RPMI8226 (cell line): ENCODE measurements at places on chromosomes 13 and 19.
A peak's percentile ranks its signal among the peaks of the same experiment; 100 is the strongest.

DNA sequence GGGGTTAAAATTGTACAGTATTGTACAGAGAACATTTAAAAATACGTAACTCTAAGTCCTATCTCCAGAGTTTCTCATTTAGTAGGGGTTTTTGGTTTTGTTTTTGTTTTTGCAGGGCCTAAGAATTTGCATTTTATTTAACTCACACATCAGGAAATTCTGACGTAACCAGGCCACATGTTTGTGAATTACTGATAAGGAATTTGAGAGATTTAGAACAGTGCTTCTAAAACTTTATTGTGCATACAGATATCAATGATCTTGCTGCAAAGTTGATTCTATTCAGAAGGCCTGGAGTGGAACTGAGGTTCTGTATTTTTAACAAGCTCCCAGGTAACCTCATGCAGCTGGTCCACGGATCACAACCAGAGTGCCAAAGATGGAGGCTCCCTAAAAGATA lies 49.3 kb downstream of the LIG4 start:
- no peak for DNase-seq

DNA sequence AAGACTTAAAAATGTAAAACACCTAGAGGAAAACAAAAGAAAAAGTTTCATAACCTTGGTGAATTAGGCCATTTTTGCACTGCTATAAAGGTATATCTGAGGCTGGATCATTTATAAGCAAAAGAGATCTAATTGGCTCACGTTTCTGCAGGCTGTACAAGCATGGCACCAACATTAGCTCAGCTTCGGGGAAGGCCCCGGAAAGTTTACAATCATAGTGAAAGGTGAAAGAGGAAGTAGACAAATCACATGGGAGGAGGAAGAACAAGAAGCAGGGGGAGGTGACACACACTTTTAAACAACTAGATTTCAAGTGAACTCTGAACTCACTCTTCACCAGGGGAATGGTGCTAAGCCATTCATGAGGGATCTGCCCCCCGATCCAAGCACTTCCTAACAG lies 1358.5 kb upstream of the PCDH9 start:
- peak; percentile 66 for DNase-seq

GRCh38 chr19:6059396-6059947 lies 50.8 kb downstream of the RFX2 start:
- no peak for DNase-seq

DNA sequence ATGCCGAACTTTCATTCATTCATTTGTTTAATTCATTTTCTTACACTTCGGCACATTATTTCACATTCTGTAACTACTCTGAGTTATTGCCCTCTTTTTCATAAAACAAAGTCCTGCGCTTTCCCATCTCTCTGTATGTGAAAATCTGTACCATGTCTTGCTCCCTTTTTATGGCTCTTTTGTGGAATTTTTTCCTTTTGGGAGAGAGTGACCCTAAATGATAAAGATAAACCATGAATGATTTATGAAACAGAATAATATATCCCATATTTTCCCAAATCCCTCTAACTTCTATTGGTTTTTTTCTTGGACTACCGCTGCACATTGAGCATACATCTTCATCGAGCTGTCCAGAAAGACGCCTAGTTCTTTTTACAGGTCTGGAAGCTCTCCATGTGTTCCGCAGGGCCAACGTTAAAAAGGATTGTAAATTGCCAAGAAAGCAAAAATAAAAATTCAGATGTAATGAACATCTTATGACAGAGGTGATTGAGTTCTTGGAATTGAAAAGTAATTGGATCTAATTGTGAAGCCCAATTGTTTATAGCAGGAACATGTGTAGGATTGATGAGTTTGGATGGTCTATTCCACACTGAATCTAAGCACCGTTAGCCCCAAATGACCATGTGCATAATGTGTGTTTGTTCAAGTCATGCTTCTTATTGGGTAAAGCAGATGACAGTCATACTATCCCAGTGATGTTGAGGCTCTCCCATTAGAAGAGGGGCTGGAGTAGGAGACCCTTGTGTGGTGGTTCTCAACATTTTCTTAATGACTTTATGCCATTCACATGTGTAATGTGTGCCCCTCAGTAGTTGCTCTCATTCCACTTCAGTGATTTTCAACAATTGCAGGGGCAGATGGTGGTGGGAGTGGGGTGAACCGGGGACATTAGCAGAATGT lies 378.9 kb downstream of the DLEU7 start:
- DNase-seq, result no peak

GRCh38 chr19:21604351-21604926 lies 99.0 kb downstream of the ZNF429 start:
- DNase-seq, result peak; percentile 21

DNA sequence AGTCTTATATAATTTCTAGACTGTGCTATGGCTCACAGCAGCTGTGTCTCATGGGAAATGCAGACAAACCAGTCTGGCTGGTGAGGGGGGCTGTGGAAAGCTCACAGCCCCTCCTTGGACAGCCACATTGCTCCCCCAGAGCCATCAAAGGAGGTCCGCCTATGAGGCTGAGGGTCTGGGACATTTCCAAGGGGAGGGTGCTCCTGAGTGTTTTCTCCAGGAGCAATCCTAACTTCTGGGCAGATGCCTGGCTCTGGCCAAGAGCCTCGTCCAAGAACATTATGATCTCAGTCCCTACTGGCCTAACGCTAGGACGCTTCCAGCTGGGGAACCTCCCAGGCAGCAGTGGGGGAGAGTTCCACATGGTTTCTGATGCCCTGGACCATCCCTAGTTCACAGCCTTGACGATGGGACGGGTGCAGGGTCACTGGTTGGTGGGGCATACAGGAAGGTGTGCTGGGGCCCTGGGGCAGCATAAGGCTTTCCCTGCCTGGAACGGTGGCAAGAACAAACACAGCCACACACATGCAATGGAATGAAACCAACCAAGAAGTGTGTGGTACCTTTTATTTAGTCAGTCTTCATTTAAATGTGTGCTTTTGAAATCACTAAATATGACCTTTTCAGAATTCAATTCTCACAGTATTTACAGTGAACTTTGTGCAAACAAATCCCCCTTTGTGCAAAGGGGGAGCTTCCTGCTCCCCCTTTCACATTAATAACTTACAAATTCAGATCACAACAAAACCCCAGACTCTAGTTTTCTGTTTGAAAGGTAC lies 60.6 kb downstream of the CDADC1 start:
- DNase-seq, result no peak

DNA sequence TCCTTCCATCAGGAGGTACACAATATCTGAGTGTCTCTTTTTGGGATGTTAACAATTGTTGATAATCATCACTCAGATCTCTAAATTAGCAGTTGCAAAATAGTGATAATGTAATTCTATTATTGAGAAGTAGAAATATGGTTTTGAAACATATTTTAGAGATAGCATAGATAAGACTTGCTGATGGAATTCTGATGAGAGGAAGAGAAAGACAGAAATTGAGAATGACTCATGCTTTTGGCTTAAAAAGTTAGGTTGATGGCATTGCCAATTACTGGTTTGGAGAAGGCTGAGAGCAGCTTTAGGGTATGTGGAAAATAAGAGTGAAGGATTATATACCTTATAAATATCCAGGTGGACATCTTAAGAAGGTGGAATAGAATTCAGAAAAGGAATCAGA lies 106.4 kb upstream of the EDNRB start:
- no peak for DNase-seq

DNA sequence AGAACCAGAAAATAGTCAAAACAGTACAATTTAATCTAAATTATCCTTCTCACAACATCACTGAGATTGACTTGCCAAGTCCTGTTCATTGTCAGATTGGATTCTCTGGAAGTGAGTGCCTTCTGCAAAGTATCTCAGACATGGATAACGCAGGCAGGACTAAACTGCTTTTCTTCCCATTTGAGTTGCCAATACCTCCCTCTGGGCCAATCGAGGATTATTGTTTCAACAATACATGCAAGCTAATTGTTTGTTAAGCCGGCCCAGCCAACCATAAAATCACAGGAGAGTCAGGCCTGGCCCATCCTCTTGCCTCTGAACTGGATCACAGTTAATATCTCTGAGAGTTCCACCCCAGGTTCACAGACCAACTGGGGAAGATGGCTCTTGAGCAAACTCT lies 240.0 kb downstream of the ENOX1 start:
- no peak for DNase-seq

GRCh38 chr19:18254546-18255503 lies 19.4 kb downstream of the IQCN start:
- DNase-seq, result peak; percentile 89

DNA sequence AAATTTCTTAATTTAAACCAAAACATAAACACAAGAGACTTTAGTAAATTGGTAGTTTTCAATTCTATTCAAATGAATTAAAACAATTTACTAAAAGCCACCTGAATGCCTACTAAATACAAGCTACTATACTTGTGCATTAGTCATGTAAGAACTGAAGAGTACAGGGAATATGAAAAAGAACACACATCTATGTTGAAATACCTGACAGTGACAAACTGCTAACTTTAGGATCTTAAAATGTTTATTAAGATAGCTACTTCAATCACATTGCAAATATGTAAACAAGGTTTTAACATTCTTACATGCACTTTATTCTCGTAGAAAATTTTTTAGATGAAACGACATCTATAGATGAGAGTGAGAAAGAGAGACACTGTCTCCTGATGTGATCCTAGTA lies 4.1 kb downstream of the SPRYD7 start:
- DNase-seq, result no peak

DNA sequence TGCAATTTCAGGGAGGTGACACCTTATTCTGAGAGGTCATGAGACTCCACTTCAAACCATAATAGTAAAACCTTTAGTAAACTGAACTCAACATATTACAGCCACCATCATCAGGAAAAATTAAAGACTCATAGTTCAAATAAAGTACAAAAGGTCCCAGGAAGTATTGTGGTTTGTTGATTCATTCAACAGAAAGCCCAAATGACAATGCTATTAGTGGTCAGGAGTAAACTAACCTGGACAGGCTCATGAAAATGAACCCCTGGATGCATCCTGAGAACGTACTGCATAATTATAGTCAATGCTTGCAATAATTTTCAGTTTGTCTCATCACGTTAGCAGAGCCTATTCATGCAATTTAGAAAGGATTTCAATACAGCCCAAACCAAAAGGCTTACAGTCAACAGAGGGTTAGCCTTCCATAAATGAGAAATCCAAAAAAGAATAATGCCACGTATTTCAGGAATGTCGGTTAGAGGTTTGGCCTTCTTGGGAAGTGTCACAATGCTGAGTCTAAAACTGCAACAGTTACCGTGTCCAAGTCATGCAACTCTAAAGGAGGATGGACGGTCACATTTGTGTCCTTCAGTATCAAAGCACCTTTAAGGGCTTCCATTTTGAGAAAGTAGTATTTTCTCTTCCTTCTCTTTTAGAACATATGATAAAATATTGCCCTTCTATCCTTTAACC lies 280.8 kb downstream of the ABCC4 start:
- DNase-seq, result no peak

GRCh38 chr19:33370783-33371182 lies 2.7 kb upstream of the CEBPG start:
- DNase-seq, result no peak
